Activated naive CD4-positive, alpha-beta T cell treated with anti-CD3 and anti-CD28 coated beads for 36 hours (primary cell): ENCODE measurements at places on chromosomes 13 and 19. TPM values are rescaled to one million over a fixed set of nuclear protein-coding genes. Genes with fewer than 3 reads are reported as not detected.

POU2F2 gene
- total RNA-seq = 31.9 TPM

B3GNT8 gene
- 0.29 TPM for total RNA-seq

SMIM24 gene
- total RNA-seq = 0.41 TPM

CCDC159 gene
- 16.5 TPM for total RNA-seq

ZNF541 gene
- total RNA-seq = 0.44 TPM
